ENCODE measurements at places on chromosomes 11 and 22.
A peak's percentile ranks its signal among the peaks of the same experiment; 100 is the strongest.

- DNase-seq, result no peak
Observed at GRCh38 chr11:88114486-88115045, 60.7 kb downstream of the RAB38 start.

DNA sequence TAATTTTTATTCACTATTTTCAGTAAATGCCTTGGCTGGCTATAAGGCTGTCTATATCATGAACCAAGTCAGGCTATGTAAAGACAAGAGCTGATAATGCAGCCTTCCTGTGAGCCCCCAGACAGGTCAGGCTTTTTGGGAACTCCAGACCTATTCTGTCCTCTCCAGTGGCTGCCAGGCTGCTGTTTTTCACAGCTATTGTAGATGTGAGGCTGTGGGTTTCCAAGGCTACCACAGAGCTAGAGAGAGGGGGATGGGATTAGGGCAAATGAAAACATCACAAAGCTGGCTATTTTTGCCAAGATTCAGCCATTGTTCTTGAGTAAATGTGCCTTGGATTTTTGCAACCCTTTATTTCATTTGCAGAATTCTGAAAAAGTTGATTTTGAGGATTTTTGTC lies 55.7 kb upstream of the SORL1-AS1 start:
- no peak for DNase-seq

GRCh38 chr22:29570456-29570855 lies 10.5 kb downstream of the NIPSNAP1 start:
- no peak for DNase-seq

DNA sequence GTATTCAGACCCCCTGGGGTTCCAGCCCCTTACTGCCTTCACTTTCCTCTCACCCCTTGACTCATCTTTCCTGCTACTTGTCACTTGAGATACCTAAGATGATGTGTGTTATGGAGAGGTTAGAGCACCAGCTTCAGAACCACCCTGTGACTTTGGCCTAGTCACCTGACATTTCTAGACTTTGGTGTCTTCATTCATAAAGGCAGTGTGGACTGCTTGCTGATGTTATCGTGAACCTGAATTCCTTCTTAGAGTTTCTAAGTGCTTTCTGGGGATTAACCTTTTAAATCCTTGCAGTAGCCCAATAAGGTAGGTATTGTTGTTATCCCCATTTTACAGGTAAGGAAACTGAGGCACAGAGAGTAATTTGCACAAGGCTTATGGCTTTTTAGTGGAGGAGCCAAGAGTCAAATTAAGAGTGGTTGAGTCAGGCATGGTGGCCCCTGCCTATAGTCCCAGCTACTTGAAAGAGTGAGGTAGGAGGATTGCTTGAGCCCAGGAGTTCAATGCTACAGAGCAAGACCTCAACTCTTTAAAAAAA lies 5.1 kb upstream of the BBS1 start:
- no peak for DNase-seq

GRCh38 chr11:114773541-114774338 lies 95.4 kb downstream of the NXPE2 start:
- DNase-seq, result no peak

DNA sequence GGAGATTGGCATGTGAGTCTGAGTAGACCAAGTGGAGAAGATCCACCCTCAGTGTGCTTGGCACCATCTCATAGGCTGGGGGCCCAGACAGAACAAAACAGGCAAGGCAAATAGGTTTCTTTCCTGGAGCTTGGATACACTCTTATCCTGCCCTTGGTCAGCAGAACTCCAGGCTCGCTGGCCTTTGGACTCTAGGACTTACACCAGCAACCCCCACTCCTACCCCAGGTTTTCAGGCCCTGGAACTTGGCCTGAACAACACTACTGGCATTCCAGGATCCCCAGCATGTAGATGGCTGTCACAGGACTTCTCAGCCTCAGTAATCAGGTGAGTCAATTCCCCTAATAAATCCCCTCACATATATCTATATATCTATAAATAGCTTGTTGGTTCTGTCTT lies 637.7 kb downstream of the OPCML start:
- DNase-seq, result no peak

DNA sequence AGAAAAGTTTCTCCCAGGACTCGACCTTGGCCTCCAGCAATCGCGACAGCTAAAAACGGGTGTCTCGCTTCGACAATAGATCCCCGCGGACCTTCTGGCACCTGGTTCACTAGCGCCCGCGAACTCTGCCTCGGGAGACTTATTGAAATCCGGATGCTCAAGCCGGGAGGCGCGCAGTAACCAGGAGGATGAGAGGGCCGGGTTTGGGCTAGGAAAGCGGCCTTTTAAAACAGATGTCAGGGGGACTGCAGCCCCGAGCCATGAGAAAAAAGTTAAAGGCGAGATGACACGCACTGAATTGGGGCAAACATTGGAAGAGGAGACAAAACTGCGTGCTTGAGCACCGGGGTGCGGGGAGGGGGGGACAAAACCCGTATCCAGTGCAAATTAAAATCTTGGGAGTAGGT lies 637 bp upstream of the ZBTB16 start:
- DNase-seq, result no peak

DNA sequence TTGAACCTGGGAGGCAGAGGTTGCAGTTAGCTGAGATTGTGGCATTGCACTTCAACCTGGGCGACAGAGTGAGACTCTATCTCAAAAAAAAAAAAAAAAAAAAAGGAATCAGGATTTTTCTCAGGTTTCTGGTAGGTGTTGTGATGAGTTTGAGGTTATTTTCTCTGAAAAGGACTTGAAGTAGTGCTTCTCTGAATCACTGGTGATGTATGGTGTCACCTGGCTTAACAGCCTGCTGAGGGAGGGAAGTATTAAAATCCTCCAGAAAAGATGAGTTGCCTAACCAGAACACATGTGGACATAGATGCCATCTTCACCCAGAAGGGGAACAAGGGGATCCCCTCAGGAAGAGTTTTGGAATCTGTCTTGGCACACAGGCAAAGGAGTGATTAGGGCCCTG lies 20.1 kb downstream of the SMARCB1 start:
- no peak for DNase-seq

DNA sequence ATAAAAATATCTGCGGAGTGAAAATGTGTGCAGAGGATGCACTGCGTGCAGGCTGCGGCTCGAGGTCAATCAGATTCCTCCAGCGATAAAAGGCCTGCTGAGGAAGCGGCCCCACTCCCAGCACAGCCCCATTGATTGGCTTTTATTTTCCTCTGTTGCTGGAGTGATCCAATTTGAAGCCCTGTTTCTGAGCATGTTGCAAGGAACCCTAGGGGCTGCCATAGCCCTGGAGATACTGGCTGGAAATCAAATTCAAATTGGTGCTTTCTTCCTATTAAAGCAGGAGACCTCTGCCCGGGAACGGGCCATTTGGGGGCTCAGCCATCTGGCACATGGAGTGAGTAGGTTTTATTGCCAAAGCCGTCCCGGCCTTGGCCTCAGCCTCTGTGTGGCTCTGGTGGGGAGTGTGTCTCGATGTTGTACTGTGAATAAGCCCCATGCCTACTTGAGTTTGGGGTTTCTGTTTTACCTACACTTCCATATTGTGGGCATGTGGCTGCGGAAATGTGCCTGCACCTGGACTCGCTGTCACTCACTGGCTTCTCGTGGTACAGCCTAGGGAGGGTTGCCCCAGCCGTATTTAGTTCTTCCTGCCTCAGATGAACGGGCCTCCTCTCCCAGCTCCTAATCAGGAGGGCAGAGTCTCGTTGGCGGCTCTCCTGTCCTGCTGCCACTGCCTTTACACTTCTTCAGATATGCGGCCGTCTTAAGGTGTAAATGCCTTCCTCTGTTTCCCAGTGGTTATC lies 25.6 kb downstream of the PARVB start:
- DNase-seq, result no peak

- no peak for DNase-seq
Observed at GRCh38 chr11:31690041-31690440, 121.1 kb downstream of the PAX6 start.

DNA sequence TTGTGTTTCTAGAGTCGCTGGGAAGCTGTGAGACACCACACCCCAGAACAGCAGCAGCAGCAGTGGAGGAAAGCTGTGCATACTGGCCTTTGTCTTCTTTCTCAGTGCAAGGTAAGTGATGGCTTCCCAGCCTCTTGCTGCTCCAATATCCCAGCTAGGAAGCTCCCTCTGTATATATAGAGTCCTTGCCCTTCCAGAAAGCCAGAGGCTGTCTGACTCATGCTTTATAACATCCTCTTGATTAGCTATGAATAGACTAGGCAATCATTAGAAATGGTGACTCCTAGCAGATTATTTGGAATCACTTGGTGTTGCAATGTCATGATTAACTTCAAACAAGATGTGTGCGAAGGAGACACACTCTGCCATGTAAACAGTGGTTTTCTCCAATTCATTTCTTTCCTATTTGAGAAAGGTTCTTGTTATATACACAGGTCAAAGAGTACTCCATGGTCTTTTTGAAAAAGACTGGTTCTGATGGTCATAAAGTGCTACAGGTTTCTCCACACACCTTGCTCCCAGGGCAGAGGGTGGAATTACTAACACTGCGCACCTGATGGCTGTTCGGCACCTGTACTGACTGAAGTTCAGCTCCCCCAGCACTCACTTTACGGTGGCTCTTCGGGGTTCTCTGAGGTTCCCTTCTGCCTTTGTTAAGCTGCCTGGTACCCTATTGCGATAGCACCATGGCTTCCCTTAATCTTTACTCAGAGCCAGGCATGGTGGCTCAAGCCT lies at the start of gene MMP1:
TSS of gene MMP1 (minus strand) at position 149 of the 735 bp plus-strand sequence. CDS start at position 81, 68 bp downstream.
- no peak for DNase-seq

- peak; percentile 35 for DNase-seq
Observed at GRCh38 chr22:25027959-25028840, 75.7 kb downstream of the KIAA1671 start.

DNA sequence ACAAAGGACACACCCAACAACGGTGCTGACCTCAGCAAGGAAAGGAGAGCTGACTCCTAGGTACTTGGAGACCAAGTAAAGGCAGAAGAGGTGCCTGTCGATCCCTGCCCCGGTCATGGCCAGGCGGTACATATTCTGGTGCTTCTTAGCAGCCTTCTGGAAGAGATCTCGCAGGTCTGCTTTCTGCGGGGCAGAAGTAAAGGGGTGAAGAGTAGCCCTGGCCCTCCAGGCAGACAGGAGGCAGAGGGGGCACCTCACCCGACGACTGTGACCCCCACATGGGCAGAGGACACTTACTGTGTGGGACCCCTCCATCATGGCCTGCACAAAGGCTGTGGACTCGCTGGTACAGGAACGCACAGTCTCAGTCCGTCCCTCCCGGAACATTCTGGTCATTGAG lies 7.4 kb downstream of the CPT1B start:
- no peak for DNase-seq

DNA sequence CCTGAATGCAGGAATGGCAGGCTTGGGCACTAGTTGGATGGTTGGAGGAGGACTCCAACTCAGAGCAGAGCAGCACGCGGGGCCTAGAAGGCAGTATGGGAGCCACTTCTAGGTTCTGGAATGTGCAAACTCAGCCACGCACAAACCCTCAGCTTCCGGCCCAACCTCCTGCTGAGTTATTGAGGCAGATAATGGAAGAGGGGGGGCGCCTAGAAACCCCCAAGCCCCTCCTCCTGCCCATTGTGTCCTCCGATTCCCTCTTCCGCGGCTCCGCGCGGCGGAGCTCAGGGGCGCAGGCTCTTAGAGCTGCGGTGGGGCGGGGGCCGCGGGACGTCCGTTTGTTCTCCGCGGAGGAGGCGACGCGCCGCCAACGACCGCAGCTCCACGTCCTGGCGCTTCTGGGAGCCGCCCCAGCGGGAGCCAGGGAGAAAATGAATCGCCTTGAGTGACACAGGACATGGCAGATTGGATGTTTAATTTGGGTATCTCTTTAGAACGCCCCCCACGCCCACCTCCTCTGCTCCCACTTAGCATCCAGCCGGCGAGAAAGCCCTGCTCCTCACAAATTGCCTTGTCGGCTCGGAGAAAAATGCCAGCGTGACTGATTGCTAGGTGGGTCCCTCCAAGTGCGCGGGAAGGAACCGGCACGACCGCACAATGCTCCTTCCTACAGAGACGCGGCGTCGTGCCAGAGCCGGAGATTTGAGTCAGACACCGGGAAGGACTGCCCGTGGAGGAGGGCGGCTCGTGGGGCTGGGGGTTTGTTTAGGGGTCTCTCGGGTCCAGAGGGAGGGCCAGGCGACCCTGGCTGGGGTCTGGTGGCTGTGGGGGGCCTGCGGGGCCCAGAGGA lies 144.6 kb downstream of the NECTIN1 start:
- peak; percentile 7 for DNase-seq

DNA sequence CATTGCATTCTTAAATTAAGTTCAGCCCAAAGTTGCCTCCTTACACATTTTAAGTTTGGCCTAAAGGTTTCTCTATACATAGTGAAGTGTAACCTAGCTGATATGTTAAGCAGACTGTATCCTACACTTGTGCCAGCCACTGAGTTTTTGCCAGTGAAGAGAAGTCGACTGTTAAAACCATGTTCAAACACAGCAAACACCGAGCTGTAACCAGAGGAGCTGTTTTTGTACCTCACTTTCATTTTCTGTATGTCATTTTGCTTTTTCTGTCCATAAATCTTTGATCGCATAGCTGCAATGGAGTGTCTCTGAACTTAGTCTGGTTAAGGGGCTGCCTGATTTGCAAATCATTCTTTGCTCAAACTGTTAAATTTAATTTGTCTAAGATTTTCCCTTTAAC lies 403.7 kb downstream of the LUZP2 start:
- no peak for DNase-seq

- DNase-seq, result no peak
Observed at GRCh38 chr11:119729951-119730613, 1.1 kb upstream of the NECTIN1 start.

GRCh38 chr11:66835768-66836405 lies 7.4 kb upstream of the RCE1 start:
- no peak for DNase-seq

DNA sequence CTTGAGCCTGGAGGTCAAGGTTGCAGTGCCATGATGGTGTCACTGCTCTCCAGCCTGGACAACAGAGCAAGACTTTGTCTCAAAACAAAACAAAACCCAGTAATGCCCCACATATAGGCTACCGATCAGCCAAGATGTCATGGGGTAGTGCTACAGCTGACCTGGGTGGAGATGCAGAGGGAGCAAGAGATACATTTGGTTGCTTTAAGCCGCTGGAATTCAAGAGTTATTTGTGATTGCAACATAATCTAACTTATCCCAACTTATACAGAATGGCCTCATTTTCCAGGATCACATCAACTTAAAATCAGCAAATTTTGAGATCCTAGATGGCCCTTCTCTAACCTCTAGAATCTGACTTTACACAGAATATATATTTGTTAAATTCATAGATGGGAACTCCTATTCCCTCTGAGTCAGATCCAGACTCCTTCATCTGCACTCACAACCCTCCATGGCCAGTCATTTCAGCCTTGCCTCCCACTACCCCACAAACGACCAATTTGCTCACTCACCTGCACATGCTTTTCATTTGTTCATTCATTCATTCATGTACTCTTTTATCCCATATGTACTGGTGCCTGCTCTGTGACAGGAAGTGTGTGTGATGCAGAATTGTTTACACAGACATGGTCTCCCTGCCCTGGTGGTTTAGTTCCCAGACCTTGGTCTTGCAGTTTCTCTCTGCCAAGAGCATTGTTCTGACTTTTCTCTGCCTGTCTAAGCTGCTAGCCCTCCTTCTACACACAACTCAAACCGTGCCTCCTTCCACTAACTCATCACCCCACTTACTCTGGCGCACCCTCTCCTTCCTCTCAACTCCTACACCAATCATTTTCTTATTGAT lies 24.1 kb upstream of the APLNR start:
- DNase-seq, result no peak
